Mucosa of descending colon (tissue), 3 donors: ENCODE measurements at places on chromosomes 5 and 9. TPM values are rescaled to one million over a fixed set of nuclear protein-coding genes. Genes with fewer than 3 reads are reported as not detected.

Gene RFK
- 86.2 TPM for total RNA-seq

Gene EFNA5
- total RNA-seq: 14.4 TPM

Gene DNM1
- total RNA-seq: 4.0 TPM

Gene ZNF483
- total RNA-seq: 1.3 TPM

Gene PCDHB15
- total RNA-seq: 1.2 TPM

Gene CFAP157
- 0.28 TPM for total RNA-seq

Gene STRBP
- total RNA-seq: 44.2 TPM

Gene CD14
- total RNA-seq: 35.8 TPM

Gene C5orf34
- 1.7 TPM for total RNA-seq

Gene AQP3
- total RNA-seq: 2.6 TPM

Gene FBXO38
- 48.0 TPM for total RNA-seq

Gene SLC1A3
- 7.9 TPM for total RNA-seq

Gene COL15A1
- 43.4 TPM for total RNA-seq

Gene WDR41
- 15.8 TPM for total RNA-seq

Gene SPATA31C1
- not detected for total RNA-seq

Gene CD74
- total RNA-seq: 1,033 TPM

Gene SLC26A2
- total RNA-seq: 853 TPM

Gene OR1J2
- total RNA-seq: not detected

Gene IL9
- not detected for total RNA-seq

Gene TUBB4B
- total RNA-seq: 286 TPM

Gene IGFBPL1
- not detected for total RNA-seq

Gene PHF24
- total RNA-seq: 0.55 TPM

Gene PPIC
- 50.8 TPM for total RNA-seq

Gene BTNL3
- 62.2 TPM for total RNA-seq

Gene SOX30
- total RNA-seq: 0.29 TPM

Gene UCK1
- total RNA-seq: 25.2 TPM

Gene FLT4
- 6.0 TPM for total RNA-seq

Gene PCDHGA10
- 6.1 TPM for total RNA-seq

Gene REEP5
- 58.6 TPM for total RNA-seq

Gene EQTN
- 1.4 TPM for total RNA-seq

Gene AK8
- total RNA-seq: 2.0 TPM

Gene CTXN3
- not detected for total RNA-seq

Gene ACTBL2
- not detected for total RNA-seq

Gene FYB1
- total RNA-seq: 13.1 TPM

Gene SHC3
- total RNA-seq: 0.35 TPM

Gene GDF9
- 0.41 TPM for total RNA-seq

Gene TEX48
- total RNA-seq: not detected

Gene IFNA21
- not detected for total RNA-seq

Gene PCYOX1L
- total RNA-seq: 3.1 TPM

Gene ZNF366
- total RNA-seq: 1.6 TPM

Gene PCDHA8
- total RNA-seq: not detected

Gene CXCL14
- 24.2 TPM for total RNA-seq

Gene PLPP7
- total RNA-seq: 0.58 TPM

Gene PCDHGB1
- total RNA-seq: 4.1 TPM

Gene SHISAL2B
- total RNA-seq: not detected

Gene DOK3
- total RNA-seq: 3.7 TPM
